ENCODE measurements at places on chromosomes 5 and 9. TPM values are rescaled to one million over a fixed set of nuclear protein-coding genes. Genes with fewer than 3 reads are reported as not detected.

GRCh38 chr9:15606643-15607472 lies 54.0 kb downstream of the CCDC171 start:
- H3K4me3 ChIP-seq = no peak overlapping the region
- peaks cover 2% of the 10 kb centered on the region for H3K36me3 ChIP-seq
- no peaks in the 10 kb centered on the region for H3K4me1 ChIP-seq
- no peak overlapping the region for H3K27ac ChIP-seq

DNA sequence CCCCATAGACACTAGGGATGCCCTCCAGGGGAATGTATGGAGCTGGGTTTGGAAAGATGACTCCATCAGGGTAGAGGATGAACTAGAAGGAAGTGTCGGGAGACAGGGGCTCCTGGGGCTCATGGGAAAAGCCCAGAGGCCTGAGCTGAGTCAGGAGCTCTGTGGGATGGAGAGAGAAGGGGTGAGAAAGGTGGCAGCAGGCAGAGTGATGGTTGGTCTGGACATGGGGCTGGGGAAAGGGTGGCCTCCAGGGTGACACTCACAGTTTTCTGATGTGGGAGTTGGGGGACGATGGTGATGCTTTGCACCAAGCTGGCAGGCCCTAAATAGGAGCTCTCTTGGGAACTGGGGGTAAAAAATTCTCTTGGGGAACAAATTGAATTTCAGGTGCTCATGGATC lies 213.5 kb upstream of the MVB12B start:
- no peaks in the 10 kb centered on the region for H3K4me1 ChIP-seq
- no peak overlapping the region for H3K4me3 ChIP-seq
- no peak overlapping the region for H3K27ac ChIP-seq
- H3K27me3 ChIP-seq = peaks cover 14% of the 10 kb centered on the region

GRCh38 chr5:79858410-79858723 lies 132.7 kb downstream of the MTX3 start:
- H3K4me3 ChIP-seq = no peak overlapping the region
- peaks cover 3% of the 10 kb centered on the region for H3K4me1 ChIP-seq
- peaks cover 7% of the 10 kb centered on the region for H3K27me3 ChIP-seq
- no peaks in the 10 kb centered on the region for H3K36me3 ChIP-seq
- DNase-seq = no peak

The STING1 gene
- 339 TPM for total RNA-seq

DNA sequence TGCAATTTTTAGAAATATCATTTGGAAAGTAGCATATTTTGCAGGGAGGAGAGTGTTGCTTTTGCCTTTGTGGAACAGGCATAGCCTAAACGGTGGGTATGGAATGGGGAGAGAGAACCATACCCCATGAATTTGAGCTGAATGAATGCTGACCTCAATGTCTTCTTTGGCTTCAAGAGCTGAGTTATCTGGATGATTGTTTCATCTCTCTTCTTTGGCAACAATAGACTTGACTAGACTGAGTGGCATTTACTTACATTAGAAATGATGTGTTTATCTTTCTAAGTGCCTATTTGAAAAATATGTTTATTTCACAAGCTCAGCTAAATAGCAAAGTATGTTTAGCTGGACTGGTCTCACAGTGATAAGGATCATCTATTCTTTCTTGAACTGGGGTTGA lies 42.8 kb downstream of the SPEF2 start:
- H3K27ac ChIP-seq = no peak overlapping the region
- H3K36me3 ChIP-seq = peaks cover 16% of the 10 kb centered on the region
- no peaks in the 10 kb centered on the region for H3K27me3 ChIP-seq
- H3K4me3 ChIP-seq = no peak overlapping the region
- DNase-seq = no peak

- H3K4me3 ChIP-seq = no peak overlapping the region
- H3K27ac ChIP-seq = no peak overlapping the region
- H3K36me3 ChIP-seq = no peaks in the 10 kb centered on the region
- no peaks in the 10 kb centered on the region for H3K4me1 ChIP-seq
- peaks cover 17% of the 10 kb centered on the region for H3K27me3 ChIP-seq
These were observed 48.8 kb downstream of the FAM81B start for GRCh38 chr5:95439801-95440493.

GRCh38 chr9:133770076-133770777 lies 32.1 kb upstream of the SARDH start:
- no peaks in the 10 kb centered on the region for H3K4me1 ChIP-seq
- peaks cover 14% of the 10 kb centered on the region for H3K36me3 ChIP-seq
- peak; percentile 5 for DNase-seq
- no peak overlapping the region for H3K4me3 ChIP-seq

GRCh38 chr5:87778876-87779275 lies 366.1 kb upstream of the CCNH start:
- no peaks in the 10 kb centered on the region for H3K36me3 ChIP-seq
- H3K4me1 ChIP-seq = no peaks in the 10 kb centered on the region
- no peak overlapping the region for H3K4me3 ChIP-seq
- H3K27me3 ChIP-seq = peaks cover 17% of the 10 kb centered on the region
- H3K27ac ChIP-seq = no peak overlapping the region

DNA sequence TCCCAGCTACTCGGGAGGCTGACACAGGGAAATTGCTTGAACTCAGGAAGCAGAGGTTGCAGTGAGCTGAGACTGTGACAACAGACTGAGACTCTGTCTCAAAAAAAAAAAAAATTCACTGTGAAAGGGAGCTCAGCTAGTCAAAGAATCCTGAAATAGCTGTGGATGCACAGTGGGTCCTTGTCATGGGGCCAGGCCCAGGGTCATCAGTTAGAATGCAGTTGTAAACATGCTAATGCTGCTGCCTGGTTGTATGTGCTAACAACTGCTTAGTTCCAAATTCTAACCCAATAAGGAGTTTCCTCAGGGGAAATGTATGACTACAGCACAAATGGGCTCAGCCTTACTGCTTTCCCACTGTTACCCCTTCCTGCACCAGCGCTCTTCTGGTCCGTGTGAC lies 84.0 kb downstream of the PALM2AKAP2 start:
- peaks cover 16% of the 10 kb centered on the region for H3K27me3 ChIP-seq
- DNase-seq = no peak

DNA sequence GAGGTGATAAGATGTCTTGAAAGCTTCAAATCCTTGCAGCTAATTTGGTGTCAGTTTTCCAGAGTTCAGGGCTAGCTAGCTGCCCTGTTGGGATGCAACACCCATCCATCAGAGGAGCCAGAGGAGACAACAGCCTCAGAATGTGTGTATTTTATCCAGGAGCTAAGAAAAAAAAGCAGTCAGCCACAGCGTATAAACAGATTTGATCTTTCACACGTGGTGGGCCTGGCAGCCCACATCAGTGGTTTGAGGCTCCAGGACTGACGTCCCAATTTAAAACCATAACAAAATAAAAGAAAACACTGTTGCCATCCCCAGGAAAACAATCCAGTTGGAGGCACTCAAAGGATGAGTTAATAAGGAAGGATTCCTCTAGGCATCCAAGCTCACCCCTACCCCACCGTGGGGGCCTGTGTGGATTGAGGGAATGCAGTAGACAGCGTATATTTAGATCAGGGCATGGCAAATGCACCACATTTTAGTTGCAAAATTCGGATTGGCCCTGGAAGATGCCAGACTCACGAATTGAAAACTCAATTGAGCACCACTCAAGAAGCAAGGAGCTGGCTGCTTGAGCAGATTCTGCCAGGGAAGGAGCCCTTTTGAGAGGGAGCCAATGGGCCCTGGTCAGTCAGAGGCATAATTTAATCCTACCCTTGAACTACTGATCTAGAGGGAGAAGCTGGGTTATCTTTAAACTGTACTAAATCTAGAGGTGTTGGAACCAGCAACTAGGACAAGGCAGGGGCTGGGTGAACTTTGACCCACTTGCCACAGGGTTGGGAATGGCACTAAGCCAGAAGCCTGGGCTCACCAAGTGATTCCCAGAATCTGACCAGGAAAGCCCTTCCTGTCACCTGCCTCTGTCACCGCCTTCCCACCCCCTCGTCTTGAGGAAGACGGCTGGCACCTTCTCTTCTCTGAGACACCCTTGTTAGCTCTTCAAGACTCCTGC lies 17.5 kb downstream of the ADRA1B start:
- H3K4me3 ChIP-seq = no peak overlapping the region
- no peak overlapping the region for H3K27ac ChIP-seq
- no peaks in the 10 kb centered on the region for H3K36me3 ChIP-seq
- peaks cover 17% of the 10 kb centered on the region for H3K27me3 ChIP-seq
- H3K4me1 ChIP-seq = no peaks in the 10 kb centered on the region

DNA sequence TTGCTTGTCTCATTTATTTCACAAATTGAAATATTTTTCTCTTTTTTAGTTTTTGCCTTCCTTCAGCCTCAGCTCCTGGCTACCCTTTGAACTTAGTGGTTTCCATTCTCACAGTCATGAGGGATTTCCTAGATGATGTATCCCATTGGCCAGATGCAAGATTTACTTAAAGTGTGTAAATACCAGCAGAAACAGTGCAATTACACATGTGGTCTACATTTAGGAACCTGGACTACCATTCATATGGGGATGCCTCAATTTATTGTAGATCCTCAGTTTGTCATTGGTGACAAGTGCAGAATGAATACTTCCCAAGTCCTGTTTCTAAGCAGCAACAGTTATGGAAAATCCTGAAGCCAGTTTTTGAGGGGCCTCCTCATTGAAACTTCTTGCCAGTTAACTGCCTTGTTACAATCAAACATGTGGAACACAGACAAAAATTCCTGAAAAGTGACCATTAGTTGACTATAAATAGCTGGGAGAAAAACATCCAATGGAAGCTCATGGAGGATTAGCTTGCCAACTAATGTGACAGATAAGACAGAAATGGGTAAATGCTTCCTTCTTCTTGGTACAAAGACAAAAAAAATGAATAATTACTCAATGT lies 113.6 kb upstream of the FER start:
- no peaks in the 10 kb centered on the region for H3K36me3 ChIP-seq
- no peak overlapping the region for H3K27ac ChIP-seq
- peaks cover 5% of the 10 kb centered on the region for H3K27me3 ChIP-seq
- DNase-seq = no peak
- H3K4me1 ChIP-seq = no peaks in the 10 kb centered on the region

DNA sequence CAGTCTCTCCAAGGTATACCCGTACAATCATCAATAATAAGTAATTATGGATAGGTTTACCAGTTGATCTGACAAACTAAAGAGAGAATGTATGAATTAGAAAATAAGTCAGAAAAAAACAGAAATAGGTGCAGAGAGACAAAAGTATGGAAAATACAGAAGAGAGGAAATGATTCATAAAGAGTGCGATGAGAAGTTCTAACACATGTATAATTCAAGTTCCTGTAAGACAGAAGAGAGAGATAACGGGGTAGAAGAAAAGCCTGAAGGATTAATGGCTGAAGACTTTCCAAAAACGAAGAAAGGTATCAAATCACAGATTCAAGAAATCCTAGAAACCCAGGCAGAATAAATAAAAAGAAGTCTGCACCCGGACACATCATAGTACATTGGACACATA lies 16.2 kb upstream of the SMU1 start:
- no peak overlapping the region for H3K4me3 ChIP-seq
- H3K4me1 ChIP-seq = peaks cover 10% of the 10 kb centered on the region
- no peak for DNase-seq
- no peaks in the 10 kb centered on the region for H3K36me3 ChIP-seq
- H3K27me3 ChIP-seq = no peaks in the 10 kb centered on the region
- peak overlapping the region; percentile 64 for H3K27ac ChIP-seq

DNA sequence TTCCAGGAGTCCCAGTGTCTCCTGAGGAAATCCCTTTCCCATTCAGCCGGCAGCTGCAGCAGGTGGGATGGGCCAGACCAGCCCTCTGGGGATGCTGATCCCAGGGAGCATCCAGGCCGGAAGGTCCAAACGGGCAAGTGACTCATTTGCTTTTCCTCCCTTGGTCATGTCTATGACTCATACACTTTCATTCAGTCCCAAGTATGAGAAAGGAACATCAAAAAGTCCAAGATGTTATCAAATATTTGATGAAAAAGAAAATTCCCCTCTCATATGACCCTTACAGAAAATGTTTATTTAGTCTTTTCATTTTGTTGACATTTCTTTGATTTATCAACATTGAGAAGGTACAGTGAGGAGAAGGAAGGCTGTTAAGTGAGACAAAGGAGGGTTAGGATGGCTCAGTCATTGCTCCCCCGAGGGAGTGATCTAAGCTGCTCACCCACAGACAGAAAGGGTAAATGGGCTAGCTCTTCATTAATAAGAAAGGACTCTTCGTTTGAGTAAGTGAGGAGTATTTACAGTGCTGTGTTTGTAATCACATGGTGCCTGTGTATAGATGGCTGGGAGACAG lies 117.6 kb upstream of the ANKRD55 start:
- peaks cover 36% of the 10 kb centered on the region for H3K4me1 ChIP-seq
- H3K4me3 ChIP-seq = no peak overlapping the region
- H3K36me3 ChIP-seq = peaks cover 6% of the 10 kb centered on the region
- H3K27ac ChIP-seq = no peak overlapping the region
- DNase-seq = no peak

- peak overlapping the region; percentile 42 for H3K27ac ChIP-seq
- H3K4me3 ChIP-seq = peak overlapping the region; percentile 68
- no peaks in the 10 kb centered on the region for H3K36me3 ChIP-seq
- peaks cover 3% of the 10 kb centered on the region for H3K4me1 ChIP-seq
- peak; percentile 88 for DNase-seq
These were observed 31.7 kb upstream of the PRXL2C start for GRCh38 chr9:96686638-96687335.

The GDNF gene
- not detected for total RNA-seq

DNA sequence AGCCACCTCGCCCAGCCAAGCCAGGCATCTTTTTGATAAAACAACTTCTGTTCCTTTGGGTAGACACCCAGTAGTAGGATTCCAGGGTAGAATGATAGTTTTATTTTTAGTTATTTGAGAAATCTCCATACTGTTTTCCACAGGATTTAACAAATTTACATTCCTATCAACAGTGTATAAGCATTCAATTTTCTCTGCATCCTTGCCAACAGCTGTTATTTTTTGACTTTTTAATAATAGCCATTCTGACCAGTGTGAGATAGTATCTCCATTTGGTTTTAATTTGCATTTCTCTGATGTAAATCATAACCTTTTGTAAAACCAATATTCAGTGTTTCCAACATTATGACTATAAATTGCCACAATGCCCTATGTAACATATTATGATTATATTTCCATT lies 28.2 kb upstream of the CCNB1 start:
- H3K4me1 ChIP-seq = no peaks in the 10 kb centered on the region
- no peaks in the 10 kb centered on the region for H3K27me3 ChIP-seq
- no peak for DNase-seq

DNA sequence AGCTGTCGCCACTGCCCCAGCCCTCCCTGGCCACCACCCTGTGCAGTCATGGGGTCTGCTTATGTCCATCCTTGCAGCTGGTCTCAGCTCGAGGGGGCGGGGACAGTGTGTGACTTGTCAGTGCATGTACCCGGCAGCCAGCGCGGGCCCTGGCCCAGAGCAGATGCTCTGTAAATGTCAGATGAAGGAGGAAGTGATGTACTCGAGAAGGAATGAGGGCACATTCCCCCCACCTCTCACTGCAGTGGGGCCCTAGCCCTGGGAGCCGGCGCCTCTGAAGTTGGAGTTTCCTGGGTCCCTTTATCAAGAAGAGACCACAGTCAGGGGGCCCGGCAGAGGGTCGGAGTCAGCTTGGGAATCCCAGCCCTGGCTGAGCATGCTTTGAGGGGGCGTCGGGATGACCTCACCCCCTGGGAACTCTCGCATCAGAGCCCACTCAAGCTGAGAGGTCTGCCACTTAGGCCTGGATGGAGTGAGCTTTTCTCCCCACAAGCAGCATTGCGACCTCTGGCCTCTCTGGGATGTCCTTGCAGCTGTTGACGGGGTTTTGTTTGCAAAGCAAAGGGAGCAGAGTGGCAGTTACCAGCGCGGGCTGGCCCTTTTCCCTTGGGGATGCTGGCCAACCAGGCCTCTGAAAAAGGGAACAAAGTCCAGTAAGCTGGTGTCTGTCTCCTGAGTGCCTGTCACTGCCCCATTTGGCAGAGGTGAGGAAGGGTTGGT lies 19.0 kb downstream of the NEURL1B start:
- H3K36me3 ChIP-seq = peaks cover 4% of the 10 kb centered on the region
- H3K27me3 ChIP-seq = no peaks in the 10 kb centered on the region
- no peak for DNase-seq
- no peak overlapping the region for H3K27ac ChIP-seq
- H3K4me1 ChIP-seq = no peaks in the 10 kb centered on the region

GRCh38 chr9:120353506-120353905 lies 226.5 kb downstream of the CDK5RAP2 start:
- no peak for DNase-seq
- H3K4me3 ChIP-seq = no peak overlapping the region
- no peaks in the 10 kb centered on the region for H3K4me1 ChIP-seq

Measured in activated CD4-positive, alpha-beta memory T cell treated with anti-CD3 and anti-CD28 coated beads for 36 hours (primary cell).